Activated T-cell treated with anti-CD3 and anti-CD28 coated beads, Interleukin-2, amount 50 U/mL, for 24 hours (primary cell): ENCODE measurements at places on chromosomes 6 and 20.

- no peak for DNase-seq
These were observed 12.3 kb downstream of the NRN1 start for GRCh38 chr6:5994234-5994998.

- no peak for DNase-seq
These were observed 734 bp upstream of the OGFRL1 start for GRCh38 chr6:71287926-71288227.

GRCh38 chr20:48695255-48695654 lies 132.5 kb downstream of the PREX1 start:
- no peak for DNase-seq

DNA sequence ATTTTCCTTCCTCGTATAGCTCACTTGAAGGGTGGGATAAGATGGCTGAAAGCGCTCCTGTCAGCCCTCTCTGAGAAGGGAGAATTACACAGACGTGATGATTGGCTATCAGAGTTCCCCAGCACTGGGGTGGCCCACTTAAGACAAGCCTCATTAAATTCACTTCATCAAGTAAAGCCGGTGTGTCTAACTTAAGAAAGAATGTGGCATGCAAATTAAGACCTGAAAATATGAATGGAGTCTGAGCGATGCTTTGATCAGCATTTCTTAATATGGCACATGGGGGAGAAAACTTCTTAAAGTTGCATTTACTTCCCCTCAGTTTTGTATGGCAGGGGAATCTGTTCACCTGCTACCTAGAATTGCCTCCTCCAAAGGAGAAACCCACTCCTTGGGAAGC lies 369.3 kb downstream of the FARS2 start:
- DNase-seq, result no peak

DNA sequence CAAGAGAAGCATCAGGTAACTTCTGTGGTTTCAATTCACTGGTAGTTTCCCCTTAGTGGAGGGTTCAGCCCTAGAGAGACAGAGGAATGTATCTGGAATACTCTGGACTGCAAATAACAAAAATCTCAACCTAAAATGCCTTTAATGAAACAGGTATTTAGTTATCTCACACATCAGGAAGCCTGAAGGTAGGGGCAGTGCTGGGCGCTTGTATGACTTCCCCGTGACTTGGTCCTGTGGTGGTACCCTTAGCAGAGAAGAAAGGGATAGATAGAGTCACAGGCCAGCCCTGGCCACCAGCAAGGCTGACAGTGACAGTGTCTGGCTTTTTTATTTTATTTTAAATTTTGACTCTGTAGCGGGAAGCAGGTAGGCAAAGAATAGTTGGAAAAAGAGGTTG lies 14.9 kb downstream of the LRRC1 start:
- no peak for DNase-seq

GRCh38 chr6:3393836-3394202 lies 63.0 kb downstream of the SLC22A23 start:
- DNase-seq, result no peak

- DNase-seq, result no peak
These were observed 25.4 kb downstream of the TMEM244 start for GRCh38 chr6:129835691-129836090.

DNA sequence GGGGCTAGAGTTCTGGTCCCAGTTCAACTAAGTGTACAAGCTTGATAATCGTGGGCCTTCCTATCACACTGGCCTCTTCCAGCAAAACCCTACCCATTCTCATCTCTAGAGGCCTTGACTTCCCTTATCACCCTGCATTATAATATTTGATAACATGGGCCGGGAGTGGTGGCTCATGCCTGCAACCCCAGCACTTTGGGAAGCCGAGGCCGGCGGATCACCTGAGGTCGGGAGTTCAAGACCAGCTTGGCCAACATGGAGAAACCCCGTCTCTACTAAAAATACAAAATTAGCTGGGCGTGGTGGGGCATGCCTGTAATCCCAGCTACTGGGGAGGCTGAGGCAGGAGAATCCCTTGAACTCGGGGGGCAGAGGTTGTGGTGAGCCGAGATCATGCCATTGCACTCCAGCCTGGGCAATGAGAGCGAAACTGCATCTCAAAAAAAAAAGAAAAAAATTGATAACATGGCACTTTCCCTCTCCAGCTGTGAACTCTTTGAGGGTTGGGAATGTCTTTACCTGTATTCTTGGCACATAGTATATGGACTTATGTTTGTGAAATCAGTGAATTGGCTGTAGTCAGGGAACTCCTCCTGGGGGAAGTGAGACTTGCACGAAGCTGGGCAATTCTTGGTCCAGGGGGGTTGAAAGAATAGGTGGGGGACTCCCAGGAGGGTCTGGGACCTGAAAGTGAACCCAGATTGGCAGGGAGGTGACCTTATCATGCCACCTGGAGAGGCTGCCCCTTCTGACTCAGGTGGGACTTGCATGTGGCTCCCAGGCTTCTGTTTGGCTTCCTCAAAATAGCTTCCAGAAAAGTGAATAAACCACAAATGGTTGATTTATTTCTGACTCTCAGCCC lies 915 bp upstream of the C6orf47 start:
- DNase-seq, result no peak

GRCh38 chr20:4763723-4764510 lies 42.2 kb downstream of the PRND start:
- no peak for DNase-seq

- no peak for DNase-seq
These were observed 6.8 kb upstream of the MRAP2 start for GRCh38 chr6:84026721-84027164.

- DNase-seq, result no peak
These were observed 877 bp downstream of the ENPP4 start for GRCh38 chr6:46130666-46131065.
